ENCODE measurements at places on chromosomes 5 and 9.
A peak's percentile ranks its signal among the peaks of the same experiment; 100 is the strongest.

GRCh38 chr5:158265346-158265745 is 406.4 kb upstream of the CLINT1 start:
- DNase-seq, result no peak

DNA sequence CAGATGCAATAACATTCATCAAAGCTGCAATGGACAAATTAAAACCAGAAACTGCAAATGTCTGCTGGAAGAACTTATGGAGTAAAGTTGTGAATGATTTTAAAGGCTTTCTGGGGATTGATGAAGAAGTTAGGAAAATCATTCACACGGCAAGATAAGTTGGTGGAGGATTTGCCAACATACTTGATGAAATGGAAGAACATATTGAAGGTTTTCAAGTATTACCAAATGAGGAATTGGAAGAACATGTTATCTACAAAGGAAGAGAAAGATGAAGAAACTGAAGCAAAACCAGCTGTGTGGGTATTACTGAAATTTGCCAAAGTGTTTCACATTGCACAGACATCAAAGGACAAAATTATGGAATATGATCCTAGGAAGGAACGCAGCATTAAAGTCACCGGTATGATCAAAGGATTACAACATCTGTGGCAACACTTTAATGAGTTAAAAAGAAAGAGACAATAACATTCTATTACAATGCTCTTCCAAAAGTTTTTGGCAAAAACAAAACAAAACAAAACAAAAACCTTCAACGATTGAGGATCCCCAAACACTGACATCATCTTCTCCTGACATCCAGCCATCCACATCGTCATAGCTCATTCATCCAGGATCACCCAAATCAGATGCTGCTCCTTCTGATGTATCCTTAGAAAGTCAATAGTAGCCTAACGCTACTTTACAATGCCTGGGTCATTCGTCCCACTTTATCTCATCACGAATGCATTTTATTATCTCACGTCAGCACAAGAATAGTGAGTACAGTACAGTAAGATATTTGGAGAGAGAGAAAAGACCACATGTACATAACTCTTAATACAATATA is 61.3 kb upstream of the SMC5 start:
- no peak for DNase-seq

DNA sequence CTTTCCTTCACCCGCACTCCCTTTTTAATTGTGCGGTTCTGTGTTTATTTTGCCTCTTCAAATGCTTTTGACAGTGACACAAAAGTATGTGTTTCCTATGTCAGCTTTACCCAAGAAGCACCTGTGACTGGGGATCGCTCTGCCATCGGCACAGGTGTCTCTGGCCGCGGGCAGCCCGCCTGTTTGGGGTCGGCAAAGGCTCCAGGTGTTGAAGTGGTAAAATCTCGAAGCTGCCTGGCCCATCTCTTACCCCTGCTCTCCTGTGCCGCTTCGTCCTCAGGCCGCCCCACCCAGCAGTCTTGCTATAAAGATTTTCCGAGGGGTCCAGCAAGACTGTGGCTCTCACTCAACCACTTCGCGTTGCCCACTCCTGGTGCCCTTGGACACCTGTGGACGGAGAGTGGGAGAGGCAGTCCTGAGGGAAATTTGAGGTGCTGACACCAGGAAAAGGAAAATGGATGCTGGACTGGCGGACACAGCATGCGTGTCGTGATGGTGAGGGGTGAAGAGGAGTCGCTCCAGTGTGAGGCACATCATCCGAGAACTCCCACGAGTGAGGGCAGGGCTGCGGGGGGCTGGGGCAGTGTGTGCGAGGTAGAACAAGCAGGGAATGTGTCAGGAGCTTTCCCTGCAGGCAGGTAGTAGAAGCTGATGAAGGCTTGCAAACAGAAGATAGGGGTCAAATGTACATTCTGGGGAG is 29.1 kb upstream of the CEP72 start:
- no peak for DNase-seq

GRCh38 chr5:177234841-177235240 is 68.7 kb downstream of the RAB24 start:
- no peak for DNase-seq

DNA sequence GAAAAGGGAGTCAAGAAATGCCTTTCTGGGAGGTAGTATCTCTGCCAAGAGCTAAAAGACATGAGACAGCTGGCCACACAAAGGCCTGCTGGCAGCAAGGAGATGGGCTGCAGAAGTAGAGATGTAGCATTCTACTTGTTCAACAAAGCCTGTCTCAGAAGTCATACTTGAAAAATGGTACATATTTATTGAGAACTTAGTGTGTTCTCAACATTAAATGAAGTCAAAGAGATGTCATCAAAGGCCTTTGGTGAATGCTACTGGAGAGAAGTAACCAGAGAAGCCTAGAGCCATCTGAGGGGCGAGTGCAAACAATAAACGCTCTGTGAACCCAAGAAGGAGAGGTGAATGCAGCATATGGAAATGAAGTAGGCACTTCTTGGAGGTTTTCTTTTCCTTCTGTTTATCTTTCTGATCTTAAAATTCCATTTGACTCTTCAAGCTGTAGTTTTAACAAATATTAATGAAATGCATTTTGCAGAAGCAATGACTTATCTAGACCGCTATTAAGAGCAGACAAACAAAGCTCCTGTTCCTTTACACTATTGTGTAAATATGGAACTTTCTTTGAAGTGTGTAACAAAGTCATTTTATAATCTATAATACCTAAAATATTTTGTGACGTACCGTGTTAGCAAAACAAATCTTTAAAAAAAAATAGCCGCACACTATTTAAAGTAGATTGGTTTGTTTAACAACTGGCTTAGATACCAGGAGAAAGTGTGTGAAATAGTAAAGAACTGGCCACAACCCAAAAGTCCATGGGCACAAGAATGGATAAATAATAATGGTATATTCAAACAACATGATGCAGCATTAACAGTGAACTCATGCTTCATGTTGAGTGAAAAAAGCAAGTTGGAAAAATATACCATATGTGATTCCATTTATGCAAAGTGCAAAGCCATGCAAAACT is 70.2 kb downstream of the ZNF608 start:
- DNase-seq, result no peak

GRCh38 chr9:105901514-105902109 is 207.3 kb downstream of the TMEM38B start:
- DNase-seq, result no peak

GRCh38 chr5:150637245-150638052 is 3.0 kb upstream of the SYNPO start:
- DNase-seq, result no peak

DNA sequence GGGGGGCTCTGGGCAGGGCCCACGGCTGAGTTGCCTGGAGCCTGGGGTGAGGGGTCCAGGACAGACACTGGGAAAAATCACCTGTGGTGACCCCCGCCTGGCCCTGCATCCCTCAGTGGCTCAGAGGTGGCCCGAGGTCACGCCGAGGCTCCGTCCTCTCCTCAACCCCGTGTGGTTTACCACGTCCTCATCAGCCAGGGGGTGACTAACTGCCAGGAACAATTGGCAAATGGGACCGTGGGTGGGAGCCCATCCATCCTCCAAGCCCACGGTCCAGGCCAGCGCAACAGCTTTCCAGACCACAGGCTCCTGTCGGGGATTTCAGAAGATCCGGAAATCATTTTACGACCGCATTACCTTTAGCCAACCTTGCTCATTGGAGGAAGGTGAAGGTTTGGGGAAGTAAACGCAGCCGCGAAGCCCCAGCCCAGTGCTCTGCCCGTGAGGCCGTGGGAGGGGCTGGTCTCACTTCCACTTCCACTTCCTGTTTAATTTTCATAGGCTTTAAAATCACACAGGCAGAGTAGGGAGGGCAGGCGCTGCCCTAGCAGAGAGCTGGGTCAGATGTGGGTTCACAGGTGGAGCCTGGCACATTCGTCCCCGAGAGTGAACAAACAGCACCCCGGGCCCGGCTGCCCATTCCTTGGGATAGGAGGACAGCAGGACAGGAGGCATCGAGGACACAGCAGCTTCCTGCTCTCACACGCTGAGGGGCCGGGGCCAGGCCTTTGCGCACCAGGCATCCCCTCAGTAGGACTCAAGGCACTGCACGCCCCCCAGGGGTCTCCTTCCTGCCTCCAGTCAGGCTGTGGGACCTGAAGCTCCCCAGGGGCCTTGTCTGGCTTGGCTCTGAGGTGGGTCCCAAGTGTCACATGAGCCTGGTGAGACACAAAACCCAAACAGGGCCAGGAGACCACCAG is 19.8 kb upstream of the SLC9A3 start:
- DNase-seq, result no peak

GRCh38 chr9:95966306-95966705 is 90.8 kb downstream of the ERCC6L2 start:
- DNase-seq, result no peak

DNA sequence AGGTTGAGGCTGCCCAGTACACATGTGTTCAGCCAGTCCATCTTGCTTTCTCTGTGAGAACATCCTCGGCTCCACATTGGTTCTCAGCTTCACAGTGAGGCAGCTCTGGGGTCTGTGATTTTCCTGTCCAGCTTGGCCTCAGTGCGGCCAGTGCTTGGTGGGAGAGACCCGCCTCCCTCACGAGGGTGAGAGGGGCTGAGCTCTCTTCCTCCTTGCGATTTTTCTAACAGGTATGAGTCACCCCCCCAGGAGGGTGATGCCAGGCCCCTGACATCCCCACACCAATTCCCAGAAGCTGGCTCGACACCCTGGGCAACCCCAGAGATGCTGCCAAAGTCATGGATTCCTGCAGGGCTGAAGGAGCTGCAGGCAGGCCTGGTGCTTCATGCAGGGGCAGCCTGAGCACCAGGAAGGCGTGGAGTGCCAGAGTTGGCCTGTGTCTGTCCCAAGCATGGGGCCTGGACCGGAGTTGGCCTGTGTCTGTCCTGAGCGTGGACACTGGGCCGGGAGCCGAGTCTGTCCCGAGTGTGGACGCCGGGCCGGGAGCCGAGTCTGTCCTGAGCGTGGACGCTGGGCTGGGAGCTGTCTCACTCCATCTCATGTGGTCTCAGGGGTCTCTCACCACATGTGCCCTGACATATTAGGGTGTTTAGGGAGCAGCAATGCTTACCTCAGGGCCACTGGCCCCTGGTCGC is 408.6 kb upstream of the IRX4 start:
- DNase-seq, result no peak

DNA sequence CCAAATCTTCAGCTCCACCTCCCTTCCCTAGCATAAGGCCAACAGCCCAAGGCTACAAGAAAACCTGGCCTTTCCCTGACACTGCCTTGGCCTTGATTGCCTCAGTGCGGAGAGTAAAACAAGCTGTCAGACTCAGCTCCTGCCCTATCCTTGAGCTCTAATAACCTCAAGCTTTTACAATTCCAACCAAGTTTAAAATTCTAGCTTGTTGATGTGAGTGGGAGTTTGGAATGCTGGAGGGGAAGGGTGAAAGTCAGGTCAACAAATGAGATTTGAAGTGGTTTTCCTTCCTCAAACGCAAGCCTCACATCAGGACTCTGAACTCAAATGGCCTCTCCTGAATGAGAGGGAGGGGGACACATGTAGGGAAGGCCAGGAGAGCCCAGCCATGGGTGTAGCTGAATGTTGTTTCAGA is 197.0 kb upstream of the VLDLR start:
- no peak for DNase-seq

DNA sequence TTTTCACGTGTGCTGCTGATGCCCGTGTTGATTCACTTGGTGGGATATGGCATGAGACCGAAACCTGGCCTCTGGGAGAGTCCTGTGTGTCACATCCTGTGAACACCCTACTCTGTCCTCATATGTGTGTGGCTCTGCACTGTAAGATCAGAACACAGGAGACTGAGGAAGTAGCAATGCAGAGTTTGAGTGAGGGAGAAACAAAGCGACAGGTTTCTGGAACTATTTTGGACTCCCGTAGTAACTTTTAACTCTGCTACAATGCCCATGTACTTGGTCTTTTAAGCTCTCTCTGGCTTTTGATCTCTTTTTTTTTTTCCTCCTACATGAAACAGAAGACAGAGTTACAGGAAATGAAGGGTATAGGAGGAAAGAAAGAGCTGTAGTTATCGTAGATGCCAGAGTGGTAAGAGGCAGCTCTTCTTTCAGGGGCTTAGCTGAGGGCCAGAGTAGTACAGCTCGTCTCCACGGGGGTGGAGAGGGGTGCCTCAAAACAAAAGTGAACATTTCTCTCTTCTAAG is 26.6 kb downstream of the GRAMD2B start:
- DNase-seq, result peak; percentile 71

DNA sequence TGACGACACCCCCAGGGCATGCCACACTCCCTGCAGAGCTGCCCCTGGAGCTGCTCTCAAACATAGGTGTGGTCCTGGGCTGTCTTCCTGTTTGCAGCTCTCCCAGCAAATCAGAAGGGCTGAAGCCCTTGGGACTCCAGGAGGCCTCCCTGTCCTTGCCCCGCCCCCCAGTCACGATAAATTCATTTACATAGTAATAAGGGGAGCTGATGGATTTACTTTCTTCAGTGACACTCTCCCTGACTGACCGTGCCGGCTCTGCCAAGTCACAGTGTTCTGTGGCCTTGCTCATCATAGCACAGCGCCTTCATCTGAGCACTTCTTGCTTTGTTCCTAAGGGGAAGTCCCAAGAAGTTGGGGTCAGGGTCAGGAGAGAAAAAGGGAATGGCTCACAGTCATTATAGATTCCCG is 121.4 kb downstream of the ENC1 start:
- no peak for DNase-seq

- no peak for DNase-seq
These were observed 172.9 kb upstream of the ANKH start for GRCh38 chr5:15044521-15044920.

DNA sequence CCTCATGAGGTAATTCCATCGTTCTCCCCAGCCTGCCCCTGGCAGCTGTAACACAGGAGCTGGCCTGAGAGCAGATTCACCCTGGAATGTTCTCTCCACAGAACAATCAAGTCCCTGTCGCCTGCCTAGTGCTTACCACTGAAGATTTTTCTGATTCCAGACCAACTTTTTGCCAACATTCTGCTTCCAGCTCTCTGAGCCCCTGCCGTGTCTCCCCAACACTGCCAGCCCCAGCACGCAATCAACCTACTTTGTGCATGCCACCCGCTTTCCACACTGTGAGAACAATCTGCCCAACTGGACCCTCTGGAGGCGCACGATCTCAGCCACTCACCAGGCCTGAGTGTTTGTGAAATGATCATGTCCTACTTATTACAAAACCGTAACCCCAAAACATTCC is 62.6 kb downstream of the PSMB7 start:
- DNase-seq, result no peak

GRCh38 chr9:77725046-77725694 is 77.0 kb upstream of the GNA14 start:
- no peak for DNase-seq

DNA sequence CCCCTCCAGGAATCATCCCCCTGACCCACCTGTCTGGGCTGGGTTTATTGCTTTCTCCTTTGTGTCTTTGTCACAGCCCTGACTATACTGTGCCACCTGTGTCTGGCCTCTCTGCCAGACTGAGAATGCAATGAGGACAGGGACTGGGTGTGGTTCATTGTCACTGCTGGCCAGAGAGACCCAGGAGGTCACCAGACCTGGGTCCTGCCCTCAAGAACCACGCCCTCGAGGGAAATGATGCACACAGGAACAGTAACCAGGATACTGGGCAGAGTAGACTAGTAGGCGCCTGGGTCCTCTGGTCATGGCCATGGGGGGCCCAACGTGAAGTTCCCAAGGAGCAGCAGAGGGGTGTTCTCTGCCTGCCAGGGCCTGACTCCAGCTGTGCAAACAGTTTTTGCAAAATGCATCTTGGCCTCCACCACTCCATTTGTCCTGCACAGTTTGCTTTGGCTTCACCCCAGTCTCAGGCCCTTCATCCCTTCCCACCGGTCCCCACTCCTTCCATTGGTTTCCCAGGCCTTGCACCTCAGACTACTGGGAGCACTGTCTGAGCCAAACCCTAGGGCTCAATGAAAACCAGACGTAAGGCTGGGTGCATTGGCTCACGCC is 17.8 kb downstream of the RGS3 start:
- no peak for DNase-seq

All from CD4-positive, alpha-beta memory T cell (primary cell).